ENCODE measurements at places on chromosomes 11 and 22.

- DNase-seq, result no peak
Measured at GRCh38 chr22:21582801-21583740, 15.6 kb downstream of the UBE2L3 start.

DNA sequence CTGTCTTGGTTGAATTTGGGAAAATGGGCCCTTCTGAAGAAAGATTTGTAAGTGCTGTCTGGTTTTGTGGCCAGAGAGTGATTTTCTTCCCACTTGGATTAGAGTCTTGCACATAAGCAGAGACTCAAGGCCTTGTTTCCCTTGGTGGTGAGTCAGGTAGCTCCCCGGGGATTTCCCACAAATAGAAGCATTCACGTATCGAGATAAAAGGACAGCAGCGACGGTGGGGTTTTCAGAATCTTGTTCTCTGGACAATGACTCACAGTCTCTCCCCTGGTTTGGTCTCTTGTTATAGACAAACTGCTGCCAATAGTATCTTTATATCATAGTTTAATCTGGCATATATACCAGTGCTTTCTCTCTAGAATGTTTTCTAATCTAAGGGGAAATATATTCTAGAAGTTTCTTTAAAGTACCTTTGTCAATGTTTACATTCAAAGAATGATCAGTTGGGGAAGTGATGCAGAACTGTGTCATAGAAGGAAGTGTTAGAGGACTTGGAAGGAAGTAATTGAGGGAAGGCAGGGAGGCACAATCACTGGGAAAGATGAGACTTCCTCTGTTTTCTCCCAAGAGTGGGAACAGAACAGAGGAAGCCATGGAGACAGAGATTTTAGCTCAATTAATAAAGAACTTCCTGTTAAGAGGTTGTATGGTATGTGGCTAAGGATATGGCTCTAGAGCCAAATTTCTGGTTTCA is 18.1 kb downstream of the POLA2 start:
- no peak for DNase-seq

- DNase-seq, result no peak
Measured at GRCh38 chr11:66473167-66473566, 6.5 kb downstream of the PELI3 start.

DNA sequence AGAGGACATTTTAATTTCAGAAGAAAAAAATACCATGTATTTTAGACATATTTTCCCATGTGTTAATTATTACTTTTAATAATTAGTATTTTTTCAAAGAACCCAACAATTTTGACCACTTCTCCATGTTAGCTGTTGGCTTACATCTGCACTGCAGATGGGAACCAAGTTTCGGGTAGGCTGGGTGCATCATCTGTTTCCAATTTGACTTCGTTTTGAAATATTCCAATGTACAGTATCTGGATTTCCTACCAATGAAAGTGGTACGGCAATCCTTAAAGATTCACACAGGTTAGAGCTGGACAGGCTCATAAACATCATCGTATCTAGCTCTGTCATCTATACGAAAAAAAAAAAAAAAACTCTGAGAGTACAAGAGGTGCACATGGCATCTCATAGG is 670.2 kb downstream of the OPCML start:
- DNase-seq, result no peak

DNA sequence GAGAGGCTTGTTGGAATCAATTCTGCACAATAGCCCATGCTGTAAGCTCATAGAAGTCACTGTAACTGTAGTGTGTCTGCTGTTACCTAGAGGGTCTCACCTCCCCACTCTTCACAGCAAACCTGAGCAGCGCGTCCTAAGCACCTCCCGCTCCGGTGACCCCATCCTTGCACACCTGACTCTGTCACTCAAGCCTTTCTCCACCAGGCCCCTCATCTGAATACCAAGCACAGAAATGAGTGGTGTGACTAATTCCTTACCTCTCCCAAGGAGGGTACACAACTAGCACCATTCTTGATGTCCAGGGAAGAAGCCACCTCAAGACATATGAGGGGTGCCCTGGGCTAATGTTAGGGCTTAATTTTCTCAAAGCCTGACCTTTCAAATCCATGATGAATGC is 13.3 kb downstream of the SERPIND1 start:
- no peak for DNase-seq

DNA sequence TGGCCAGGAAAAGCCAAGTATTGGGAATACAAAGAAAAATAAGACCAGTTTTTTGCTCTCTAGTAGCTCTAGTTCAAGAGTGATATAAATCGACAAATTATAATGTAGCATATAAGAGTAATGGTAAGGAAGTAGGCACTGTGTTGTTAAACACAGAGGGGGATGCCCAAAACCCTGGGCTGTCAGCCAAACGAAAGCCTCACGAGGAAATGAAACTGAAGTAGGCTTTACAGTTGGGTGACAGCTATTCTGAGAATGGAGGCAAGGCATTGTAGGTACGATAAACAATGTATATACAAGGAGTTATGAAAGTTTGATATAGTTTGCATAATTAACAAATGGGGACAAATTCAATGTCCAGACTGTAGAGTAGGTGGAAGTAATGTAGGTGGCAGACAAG is 176.4 kb downstream of the FAM181B start:
- DNase-seq, result no peak

DNA sequence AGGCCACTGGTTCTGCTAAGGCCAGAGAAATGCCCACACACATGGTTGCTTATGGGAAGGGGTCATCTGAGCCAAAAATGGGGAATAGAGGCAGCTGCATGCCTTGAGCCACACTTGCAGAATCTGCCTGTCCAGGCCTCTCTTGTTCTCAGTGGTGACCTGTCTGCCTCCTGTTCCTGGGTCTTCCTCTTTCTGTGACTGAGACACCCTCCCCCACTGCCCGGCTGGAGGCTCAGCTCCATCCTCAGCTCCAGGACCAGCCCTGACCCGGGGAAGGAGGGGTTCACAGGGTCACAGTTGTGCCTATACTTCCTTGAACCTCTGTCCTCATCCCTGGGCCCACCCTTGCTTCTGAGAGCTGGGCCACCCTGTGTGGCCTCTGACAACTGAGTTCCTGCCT is 52.3 kb downstream of the CSF2RB start:
- no peak for DNase-seq

GRCh38 chr11:134072844-134073243 is 4.0 kb downstream of the JAM3 start:
- DNase-seq, result no peak

DNA sequence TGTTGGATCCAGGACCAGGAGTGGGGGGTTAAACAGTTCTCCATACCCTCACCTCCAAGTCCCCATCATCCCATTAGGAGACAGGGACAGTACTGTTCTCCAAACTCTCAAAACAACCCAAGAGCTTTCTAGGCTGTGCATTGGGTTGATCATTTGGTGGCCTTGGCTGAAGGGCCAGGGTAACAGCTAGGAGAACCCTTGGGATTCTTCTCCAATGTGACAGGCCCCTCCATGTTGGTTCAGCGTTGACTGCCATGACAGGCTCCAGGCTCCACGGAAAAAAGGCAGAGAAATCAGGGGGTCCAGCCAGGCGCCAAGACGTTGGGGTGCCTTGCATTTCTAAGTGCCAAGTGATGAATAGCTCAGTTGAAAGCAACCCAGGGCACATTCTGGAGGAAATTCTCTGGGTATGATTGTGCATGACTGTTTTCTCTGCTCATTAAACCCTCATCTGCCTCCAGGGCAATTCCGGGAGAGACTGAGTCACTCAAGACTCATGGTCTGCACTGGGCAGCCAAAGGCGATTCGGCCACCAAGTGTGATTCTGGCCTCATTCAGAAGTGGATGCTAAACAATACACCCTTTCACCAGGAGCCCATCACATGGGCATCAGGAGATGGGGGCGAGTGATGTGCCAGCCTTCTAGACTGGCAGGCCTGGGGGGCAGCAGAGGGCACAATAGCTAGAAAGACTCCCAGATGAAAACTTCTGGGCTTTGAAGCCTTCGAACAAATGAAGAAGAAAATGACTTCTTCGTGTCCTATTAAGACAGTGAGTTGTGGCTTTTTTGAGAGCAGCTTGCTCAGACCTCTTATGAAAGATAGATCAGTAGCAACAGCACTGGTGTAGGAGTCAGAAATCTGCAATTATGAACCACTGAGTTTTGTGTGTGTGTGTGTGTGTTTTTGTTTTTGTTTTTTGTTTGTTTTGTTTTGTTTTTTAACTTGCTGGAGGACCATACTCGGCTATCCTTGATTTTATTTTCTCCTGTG is 27.7 kb downstream of the CD44 start:
- no peak for DNase-seq

- DNase-seq, result no peak
Measured at GRCh38 chr11:134131628-134132244, 62.9 kb downstream of the JAM3 start.

GRCh38 chr11:27812341-27812740 is 112.1 kb upstream of the BDNF start:
- DNase-seq, result no peak

DNA sequence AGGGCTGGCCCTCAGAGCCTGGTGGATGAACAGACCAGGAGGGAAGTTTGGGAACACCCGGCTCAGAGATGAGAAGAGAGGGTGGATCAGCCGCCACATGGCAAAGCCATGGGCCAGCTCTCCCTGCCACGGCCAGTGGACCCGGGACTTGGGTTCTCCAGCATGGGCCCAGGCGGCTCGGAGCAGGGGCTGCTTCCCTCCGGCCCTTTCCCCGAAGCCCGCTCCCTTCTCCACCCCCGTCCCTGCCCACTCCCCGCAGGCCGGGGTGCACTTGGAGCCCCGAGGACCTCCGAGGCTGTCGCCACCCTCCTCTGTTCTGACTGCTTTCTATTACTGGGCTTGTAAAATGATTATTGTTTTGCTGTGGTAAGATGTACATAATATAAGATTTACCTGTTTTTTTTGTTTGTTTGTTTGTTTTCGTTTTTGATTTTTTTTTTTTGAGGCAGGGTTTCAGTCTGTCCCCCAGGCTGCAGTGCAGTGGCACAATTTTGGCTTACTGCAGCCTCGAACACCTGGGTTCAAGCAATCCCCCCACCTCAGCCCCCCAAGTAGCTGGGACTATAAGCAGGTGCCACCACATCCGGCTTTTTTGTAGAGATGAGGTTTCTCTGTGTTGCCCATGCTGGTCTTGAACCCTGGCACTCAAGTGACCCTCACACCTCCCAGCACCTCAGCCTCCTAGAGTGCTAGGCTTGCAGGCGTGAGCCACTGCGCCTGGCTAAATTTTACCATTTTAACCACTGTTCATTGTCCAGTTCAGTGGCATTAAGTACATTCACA is 11.3 kb upstream of the TH start:
- no peak for DNase-seq

GRCh38 chr11:15615398-15616096 is 500.8 kb downstream of the INSC start:
- no peak for DNase-seq

DNA sequence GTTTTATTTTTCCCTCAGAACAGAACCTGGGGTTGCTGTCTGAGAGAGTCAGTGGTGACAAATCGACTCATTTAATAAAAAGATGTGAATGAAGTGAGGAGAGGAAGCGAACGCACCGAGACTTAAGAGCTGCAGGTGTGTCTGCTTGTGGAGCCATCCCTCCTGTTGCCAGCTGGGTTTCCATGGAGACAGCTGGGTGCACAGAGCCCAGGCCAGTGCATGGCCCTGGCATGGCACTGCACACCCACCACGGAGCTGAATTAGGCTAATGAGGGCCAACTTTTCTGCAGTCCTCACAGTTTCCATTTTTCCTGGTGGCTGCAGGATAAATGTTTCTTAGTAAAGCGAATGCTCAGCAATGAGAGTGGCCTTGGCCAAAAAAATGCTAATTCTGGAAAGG is 750.2 kb downstream of the OPCML start:
- DNase-seq, result no peak

DNA sequence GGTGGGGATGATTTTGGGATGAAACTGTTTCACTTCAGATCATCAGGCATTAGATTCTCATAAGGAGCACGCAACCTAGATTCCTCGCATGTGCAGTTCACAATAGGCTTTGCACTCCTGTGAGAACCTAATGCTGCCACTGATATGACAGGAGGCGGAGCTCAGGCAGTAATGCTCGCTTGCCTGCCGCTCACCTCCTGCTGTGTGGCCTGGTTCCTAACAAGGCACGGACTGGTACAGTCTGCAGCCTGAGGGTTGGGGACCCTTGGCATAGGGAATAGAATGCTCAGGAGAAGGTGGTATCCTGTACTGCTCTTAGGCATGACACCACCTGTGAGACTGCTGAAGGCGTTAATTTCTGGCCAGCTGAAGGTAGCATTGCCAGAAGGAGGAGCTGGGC is 47.0 kb downstream of the STIM1 start:
- DNase-seq, result no peak

DNA sequence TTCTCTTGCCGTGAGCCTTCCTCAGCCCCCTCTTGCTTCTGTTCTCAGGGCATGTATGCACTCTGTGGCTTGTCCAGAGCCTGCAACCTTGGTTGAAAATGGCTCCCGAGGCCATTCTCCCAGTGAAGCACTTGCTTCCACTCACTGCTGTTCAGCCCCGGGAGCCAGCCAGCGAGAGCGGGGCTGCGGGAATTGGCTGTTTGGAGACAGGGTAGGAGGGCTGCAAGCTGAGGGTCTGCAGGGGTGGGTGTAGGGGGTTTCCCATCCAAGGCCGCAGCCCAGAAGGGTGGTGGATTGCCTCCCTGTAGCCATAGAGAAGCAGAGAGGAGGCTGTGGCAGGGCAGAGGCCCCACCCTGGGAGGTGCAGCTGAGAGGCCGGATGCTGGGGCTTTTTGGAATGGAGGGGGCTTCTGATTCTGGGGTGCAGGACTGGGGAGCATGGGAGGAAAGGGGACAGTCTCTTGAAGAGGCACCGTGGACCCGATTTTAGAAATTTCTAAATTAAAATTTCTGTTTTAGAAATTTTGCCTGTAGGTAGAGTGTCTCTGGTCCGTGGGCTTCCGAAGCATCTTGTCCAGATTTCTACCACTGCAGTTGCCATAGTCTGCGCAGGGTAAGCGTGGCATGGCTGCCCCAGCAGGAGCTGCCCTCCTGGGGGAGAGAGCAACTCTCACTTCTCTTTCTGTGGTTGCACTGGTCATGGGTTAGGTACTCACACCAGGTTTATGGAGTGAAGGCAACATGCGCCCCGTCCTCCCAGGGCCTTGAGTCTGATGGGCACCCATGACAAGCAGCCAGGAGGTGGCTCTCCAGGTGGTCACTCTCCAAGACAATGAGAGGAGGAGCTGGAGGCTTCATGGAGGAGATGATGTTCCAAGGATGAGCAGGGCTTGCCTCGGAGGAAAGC is 100.2 kb downstream of the TBC1D22A start:
- DNase-seq, result no peak

- no peak for DNase-seq
Measured at GRCh38 chr11:35079611-35080010, 59.4 kb upstream of the CD44 start.

DNA sequence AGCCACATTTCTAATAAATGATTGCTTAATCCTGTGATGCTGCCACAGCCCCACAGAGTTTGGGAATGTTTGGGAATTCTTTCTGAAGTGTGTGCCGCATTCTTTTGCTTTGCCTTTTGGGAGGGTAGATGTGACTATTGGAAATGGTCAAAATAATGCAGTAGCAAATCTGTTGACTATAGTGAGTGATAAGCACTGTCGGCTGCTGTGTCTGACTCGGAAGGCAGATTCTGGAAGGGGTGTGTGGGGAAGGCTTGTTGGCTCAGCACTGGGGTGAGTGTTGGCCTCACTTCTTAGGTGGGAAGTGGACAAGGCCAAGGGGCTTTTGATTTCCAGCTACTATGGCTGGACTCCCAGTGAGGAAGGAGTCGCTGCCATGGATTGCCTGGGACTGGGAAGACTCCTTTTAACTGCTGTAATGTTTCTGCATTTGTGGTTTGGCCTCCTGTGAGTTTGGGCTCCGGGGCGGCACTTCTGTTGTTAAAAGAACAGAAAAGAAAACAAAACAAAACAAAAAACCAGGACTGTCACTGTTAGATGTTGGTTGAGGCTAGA is 20.1 kb downstream of the ZBTB16 start:
- no peak for DNase-seq
